Mammary epithelial cell (primary cell): ENCODE measurements at places on chromosomes 2 and 18. TPM values are rescaled to one million over a fixed set of nuclear protein-coding genes. Genes with fewer than 3 reads are reported as not detected.

The LRRTM4 gene
- not detected for total RNA-seq

The GNLY gene
- total RNA-seq, result not detected

The ASXL3 gene
- total RNA-seq, result not detected in 2 replicates

The EMILIN1 gene
- 0.80 TPM in 1 of 2 replicates, not detected in the other for total RNA-seq

The FAP gene
- 216 TPM for total RNA-seq

The TTC21B gene
- total RNA-seq, result 20.7 TPM

The TCF7L1 gene
- total RNA-seq, result 6.3 TPM

The ABCG5 gene
- total RNA-seq, result not detected in 2 replicates

The BOLL gene
- total RNA-seq, result not detected

The C2orf80 gene
- total RNA-seq, result not detected in 2 replicates

The CAPN14 gene
- 0.17 TPM for total RNA-seq

The SLC30A3 gene
- total RNA-seq, result 0.24 TPM in 1 of 2 replicates, not detected in the other

The PRKAG3 gene
- total RNA-seq, result not detected

The EGR4 gene
- total RNA-seq, result 0.12 TPM in 1 of 2 replicates, not detected in the other

The DRC1 gene
- 0.38 TPM in 1 of 2 replicates, not detected in the other for total RNA-seq

The CENPA gene
- 11.6 and 18.2 TPM in 2 replicates for total RNA-seq

The MYO3B gene
- total RNA-seq, result not detected

The COL6A3 gene
- total RNA-seq, result 0.05 and 0.14 TPM in 2 replicates

The METTL4 gene
- total RNA-seq, result 8.2 TPM

The RAB31 gene
- 20.0 and 34.6 TPM in 2 replicates for total RNA-seq

The PID1 gene
- 0.52 and 0.53 TPM in 2 replicates for total RNA-seq

The CCL20 gene
- total RNA-seq, result 0.33 TPM

The MAPK4 gene
- total RNA-seq, result 0.17 TPM

The UPP2 gene
- total RNA-seq, result not detected in 2 replicates

The ECEL1 gene
- total RNA-seq, result not detected in 2 replicates

The CTAGE1 gene
- total RNA-seq, result not detected in 2 replicates
